ENCODE measurements at places on chromosomes 5 and 9.

DNA sequence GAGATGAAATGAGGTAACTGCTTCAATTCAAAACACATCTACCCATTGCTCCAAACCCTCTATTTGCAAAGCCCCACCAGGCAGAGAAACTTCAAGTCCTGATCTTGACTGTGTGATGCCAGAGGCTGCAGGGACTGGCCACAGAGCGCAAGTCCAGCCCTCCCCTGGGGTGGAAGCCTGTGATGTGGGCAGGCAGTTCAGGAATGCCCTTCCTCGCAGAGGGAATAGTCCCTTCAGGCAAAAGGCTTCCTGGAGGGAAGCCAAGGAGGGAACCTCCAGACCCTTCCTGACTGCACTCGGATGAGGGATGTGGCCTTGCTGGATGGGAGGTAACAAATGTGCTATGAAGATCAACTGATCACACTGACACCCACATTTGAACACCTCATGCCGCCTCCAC, 131.2 kb downstream of the SLIT3 start:
- no peak for DNase-seq

DNA sequence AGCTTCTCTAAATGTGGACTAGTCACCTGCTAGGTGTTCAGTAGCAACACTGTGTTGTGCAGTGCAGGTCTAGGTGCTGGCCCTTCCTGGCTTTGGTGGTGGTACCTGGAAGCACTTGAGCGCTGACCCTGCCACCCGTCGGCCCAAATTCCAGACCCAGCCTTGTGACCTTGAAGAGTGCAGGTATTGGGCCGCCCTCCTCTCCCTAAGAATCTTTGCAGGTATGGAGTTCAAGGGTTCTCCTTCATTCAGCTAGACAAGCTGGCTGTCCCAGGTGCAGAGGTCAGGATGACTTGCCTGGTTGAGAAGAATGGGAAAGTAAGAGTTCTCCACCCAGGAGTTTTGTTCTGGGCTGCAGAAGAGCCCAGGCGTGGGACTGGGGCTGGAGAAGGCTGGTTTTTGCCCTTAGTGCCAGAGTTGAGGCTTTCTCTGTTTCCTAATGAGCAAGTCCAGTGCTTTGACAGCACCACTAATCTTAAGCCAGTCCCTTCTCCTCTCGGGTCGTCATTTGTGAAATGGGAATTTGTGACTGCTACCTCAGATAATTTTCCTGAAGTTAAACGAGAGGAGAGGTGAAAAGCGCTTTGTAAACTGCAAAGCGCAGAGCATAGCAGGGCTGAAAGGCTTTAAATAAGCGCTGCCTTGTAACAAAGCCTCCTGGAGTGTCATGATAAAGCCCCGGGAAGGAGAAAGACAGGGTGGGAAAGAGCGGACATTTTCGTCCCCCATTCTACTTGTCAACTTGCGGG, 4.0 kb downstream of the FOXE1 start:
- no peak for DNase-seq

DNA sequence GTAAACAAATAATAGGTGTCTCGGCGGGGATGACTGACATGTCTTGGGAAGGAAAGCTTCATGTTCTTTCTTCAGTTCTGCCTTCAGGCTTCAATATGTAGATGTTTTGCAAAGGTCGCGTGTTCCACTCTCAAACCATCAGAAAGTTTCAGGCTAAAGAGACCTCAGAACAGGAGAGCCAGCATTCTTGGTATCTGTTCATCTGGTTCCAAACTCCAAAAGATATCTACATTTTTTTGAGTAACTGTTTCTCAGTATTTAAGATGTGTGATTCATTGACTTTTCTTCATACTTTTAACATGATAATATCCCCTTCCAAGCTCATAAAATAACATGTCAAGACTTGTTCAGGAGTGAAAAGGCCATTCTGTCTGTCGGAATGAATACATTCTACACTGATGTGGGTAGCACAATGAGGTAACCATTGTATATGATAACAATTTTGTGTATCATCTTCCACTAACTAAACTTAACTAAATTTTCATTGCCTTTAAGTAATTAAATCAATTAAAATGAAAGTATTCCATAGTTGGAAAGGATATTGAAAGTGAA, 183.6 kb downstream of the CFAP90 start:
- no peak for DNase-seq

GRCh38 chr9:84357275-84357674, 16.7 kb upstream of the SLC28A3 start:
- no peak for DNase-seq

DNA sequence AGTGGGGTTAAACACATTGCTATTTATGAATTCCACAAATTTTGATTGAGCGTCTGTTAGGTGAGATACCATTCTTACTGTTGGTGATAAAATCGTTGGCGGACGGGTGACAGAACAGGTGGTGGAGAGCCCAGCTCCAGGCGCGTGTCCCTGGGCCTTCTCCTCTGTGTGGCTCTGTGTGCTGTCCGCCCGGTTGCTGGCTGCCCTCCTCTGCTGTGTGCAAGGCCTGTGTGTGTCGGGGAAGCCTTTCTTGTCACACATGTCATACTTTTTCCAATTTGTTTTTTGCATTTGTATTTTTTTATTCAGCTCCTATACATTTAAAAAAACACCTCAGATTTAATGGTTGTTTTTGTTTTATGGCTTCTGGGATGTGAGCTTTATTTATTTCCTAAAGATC, 33.9 kb downstream of the TENT4A start:
- no peak for DNase-seq

DNA sequence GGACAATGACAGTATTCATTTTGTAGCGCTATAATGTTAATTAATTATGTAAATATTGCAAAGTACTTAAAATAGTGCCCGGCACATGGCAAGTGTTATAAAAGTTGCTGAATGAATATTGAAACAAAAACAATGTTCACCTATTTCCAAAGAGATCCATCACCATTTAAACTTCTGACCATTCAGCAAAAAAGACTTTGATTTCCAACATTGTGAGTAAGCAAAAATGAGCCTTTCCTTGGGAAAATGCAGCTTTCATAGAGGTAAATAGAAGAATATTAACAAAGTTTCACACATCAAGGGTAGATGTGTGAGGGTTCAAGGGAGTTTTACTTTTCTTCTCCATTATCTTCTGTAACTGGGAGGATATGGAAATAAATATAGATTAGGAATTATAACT, 1089.4 kb upstream of the C9orf72 start:
- DNase-seq, result no peak

DNA sequence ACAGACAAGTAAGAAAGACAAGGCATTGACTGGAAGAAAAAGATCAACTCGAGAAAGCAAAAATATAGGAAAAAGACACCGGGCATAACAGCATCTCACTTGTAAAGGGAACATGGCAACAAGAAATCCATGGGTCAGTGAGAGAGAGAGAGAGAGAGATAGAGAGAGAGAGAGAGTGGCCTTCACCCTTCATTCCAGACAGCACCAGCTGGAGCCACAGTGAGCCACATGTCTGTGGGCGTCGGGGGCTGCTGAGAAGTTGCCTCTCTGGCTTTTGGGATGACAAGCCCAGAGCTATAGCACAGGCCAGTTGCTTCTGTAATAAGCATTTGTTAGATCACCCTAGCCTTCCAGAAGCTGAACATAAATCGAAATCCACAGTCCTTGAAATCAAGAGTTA, 20.3 kb upstream of the ENC1 start:
- DNase-seq, result no peak

DNA sequence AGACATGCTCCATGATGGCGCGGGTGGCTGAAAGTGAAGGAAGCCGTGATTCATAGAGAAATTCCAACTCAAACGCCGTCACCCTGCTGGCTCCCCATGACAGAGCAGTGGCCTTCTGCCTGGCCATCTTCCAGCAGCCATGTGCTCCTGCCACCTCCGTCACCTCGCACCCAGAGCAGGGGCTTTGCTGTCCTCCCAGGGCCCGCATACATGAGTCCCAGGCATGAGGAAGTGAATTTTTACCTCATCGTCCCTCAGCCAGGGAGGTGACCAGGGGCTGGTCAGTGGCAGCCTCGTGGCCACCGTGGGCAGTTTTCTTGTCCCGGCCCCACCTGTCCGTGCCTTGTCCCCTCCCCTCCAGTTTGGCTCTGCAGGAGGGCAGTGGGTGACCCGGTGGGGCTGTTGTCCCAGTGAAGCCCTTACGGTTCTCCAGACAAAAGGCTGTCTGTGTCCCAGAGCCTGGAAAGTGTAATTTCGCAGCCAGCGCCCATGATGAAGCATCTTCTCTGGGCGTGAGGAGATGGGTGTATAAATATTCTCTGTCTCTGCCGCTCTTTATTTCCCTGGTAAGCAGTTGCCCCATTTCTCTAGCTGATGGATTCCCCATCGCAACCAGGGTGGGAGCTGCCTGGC, 124.0 kb upstream of the LMX1B start:
- no peak for DNase-seq

DNA sequence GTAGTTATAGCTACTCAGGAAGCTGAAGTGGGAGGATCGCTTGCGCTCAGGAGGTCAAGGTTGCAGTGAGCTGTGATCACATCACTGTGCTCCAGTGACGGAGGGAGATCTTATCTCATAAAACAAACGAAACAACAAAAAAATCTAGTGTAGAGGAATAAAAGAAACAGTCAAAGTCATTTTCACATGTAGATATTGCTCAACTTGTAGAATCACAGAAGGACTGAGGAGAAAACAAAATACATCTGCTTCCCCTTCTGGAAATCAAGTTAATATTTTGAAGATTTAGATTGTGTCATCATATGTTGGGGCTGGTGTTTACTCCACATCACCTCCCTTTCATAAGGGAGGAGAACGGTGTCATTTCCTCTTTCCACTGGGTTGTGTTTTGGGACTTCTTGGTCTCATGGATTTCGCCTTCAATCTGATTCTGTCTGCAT, 8.2 kb upstream of the SLC46A2 start:
- peak; percentile 68 for DNase-seq

- no peak for DNase-seq
Observed at GRCh38 chr5:87825583-87825982, 412.9 kb upstream of the CCNH start.

- no peak for DNase-seq
Observed at GRCh38 chr9:121771851-121772599, 120.6 kb downstream of the DAB2IP start.

DNA sequence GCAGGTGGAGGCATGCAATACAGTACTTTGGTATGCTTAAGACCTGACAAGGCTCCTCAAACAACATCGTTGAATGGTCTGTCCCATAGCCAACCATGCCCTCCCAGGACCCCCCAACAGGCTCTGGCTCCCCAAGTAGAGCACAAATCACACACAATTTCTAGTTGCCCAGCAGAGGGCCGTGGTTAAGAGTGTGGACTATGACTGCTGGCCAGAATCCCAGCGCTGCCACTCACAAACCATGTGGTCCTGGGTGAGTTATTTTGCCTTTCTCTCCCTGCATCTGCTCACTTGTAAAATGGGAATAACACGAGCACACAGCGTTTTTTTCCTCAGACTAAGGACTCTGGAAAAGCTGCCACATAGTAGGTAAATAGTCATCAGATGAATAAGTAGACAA, 6.5 kb downstream of the CKMT2 start:
- no peak for DNase-seq

- no peak for DNase-seq
Observed at GRCh38 chr5:66410122-66410521, 186.1 kb upstream of the MAST4 start.

- DNase-seq, result no peak
Observed at GRCh38 chr9:6024035-6024554, 8.7 kb upstream of the RANBP6 start.

DNA sequence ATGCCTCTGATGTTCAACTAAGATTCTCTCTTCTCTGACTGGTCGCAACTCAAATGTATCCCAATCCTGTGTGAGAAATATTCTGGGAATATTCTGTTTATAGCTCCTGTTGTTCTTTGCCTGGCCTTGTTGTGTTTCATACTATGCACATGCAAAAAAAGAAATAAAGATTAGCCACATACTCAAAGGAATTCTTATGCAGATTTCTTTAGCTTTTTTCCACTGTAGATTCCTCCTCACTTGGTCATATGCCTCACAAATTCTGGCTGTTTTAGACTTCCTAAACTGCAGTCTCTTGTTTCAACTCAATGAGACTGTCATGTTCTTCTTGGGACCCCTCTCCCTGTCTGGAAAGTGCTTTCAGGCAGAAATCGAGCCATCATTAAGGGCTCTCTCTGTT, 217.5 kb upstream of the SH3GL2 start:
- no peak for DNase-seq

DNA sequence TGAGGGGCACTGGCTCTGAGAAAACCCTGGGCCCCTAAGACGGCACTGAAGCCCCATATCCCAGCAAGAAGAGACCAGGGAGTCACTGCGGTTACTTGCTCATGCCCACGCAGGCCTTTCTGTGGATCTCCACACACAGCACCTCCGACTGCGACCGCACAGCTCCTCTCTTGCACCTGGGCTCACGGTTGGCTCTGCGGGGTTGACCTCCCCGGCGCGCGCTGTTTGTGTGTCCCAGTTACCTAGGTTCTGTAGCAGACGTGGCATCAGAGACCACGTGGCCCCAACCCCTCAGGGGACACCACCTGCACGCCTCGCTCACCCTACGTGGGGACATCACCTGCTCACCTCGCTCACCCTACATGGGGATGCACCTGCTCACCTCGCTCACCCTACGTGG, 12.7 kb downstream of the LPCAT1 start:
- DNase-seq, result no peak

DNA sequence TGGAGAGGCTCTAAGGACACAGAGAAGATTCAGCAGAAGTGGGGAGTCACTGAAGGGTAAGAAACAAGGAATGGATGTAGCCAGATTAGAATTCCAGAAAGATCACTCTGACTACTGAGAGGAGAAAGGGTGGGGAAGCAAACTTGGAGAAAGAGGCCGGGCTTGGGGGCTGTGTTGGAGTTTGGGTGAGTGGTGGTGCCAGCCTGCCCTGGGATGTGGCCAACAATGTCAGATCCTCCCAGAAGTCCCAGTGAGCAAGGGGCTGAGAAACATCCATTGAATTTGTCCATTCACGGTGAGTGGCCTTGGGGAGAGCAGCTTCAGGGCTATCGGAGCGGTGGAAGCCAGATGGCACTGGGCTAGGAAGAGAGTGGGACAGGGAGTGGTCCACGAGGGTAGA, 60.4 kb downstream of the COL15A1 start:
- no peak for DNase-seq

DNA sequence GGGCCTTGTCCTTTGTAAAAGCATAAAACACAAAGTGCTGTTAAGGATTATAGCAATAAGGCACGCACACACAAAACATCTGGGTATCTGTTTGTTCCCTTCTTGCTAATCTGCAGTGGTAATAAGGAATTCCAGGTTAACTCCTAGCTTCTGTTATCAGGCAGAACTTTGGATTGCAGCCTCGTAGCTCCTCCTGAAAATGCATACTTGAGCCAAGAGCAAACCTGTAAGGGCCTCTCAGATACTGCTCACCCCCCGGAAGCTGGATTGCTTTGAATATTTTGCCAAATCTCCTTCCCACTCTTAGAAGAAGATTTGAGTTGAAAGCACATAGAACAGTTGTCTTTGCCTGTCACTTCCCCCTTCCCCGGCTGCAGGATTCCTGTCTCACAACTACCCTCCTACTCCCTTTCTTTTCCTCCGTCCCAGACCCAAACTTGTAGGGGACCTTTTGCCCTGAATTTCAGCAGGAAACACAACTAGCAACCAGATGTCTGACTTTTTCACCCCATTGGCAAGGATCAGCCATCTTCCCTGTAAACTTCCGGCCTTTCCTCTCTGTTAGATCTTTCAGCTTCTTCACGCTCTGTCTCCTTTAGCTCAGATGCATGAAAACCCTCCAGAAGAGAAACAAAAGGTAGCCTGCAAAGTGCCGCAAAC, 28.2 kb upstream of the SMAD5 start:
- no peak for DNase-seq

- DNase-seq, result no peak
Observed at GRCh38 chr5:12357626-12358025, 453.4 kb upstream of the CTNND2 start.

All from HL-60 (cell line).